ENCODE measurements at places on chromosomes 6 and 20.
A peak's percentile ranks its signal among the peaks of the same experiment; 100 is the strongest.

DNA sequence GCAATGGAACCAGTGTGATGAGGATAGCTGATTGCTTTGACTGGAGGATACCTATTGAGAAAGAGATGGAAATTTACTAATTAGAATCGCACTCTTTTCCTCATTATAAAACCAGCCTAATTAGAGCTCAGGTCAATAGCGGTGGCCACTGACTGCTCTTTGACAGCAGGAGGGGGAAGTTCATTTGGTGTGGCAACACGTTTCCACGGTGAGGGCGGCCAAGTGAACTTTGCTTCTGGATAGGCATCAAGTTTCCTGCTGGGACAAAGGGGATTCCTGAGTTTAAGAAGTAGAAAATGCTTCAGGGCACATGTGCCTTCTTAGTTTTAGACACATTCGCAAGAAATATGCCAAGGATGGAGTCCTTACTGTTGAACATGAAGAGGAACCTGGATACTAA lies 145.3 kb upstream of the NRN1 start:
- DNase-seq: no peak

GRCh38 chr20:41174373-41174772 lies 37.0 kb downstream of the PLCG1 start:
- no peak for DNase-seq

DNA sequence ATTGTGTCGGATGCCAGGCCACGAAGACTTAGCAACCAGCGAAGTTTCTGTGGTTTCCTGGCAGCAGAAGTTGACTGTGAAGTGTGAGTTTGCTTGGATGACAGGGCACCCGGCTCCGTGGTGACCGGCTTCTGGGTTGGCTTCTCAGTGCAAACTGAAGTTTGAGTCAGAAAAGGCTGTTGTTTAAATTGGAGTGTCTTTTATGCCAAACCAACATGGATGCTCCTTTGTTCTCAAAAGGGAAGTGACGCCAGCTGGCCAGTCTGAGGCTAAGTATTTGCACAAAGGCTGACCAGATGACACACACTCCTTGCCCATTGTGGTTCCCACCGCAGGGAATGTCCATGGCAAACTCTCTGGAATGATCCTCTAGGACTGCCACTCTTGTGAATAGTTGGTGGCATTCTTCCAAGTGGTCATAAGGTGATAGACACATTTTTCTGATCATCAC lies 164.8 kb upstream of the QKI start:
- DNase-seq: no peak

DNA sequence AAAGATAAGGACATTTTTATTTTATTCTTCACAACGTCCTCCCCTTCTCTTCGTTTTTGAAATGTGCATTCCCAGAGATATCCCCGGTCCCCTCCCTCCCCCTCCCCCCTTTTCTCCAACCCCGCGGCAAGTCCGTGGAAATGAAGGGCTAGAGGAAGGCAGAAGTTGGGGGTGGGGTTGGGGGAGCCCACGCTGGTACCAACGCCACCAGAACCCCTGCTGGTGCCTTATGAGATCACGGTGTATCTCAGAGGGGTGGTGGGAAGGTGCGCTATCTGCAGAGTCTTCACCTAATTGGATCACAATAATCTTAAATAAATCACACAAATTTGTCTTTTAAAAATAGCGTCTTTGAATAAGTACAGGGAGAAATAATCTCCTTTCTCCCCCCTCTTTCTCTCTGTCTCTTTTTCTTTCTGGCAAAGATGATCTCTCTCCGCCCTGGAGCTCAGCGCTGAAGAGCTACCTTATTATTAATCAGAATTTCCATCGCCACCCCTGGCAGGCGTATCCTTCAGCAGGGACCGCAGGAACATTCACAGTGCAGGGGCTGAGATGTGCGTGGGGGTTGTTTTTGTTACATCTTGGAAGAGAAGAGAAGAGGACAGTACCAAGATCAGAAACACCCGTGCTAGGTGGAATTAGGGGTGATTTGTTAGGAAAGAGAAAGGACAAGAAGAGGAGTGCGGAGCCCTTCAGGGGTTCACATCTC lies 915 bp downstream of the CLVS2 start:
- DNase-seq: no peak

DNA sequence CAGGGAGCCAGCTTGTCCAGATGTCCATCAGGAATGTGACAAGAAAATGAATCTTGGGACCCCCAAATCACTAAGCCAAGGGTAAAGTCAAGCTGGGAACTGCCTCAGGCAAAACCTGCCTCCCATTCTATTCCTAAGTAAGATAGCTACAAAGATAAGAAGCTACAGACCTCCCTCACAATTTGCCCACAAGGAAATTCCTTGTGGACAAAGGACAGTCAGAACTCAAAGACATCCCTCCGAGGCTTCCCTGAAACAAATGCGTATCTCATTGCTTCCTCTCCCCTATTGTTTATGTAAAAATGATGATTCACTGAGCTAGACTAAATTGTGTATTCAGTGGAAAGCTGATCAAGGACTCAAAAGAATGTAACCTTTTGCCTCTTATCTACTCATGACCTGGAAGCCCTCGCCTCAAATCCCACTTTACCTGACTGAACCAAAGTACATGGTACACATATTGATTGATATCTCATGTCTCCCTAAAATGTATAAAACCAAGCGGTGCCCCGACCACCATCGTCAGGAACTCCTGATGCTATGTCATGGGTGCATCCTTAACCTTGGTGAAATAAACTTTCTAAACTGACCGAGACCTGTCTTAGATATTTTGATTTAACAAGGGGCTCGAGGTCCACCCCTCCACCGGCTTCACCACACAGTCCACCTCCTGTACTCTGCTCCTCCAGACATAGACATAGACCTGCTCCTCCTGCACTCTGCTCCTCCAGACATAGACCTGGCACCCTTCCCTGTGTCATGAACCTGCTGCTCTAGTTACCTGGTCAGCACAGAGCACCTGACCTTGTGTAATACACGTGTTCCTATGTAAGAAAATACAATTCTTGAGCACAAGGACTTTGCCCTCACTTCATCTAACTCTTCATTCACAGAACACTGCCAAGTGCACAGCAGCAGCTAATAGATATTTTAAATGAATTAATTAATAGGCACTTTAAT lies 81.4 kb downstream of the WDR27 start:
- DNase-seq: peak; percentile 5

- DNase-seq: no peak
Measured at GRCh38 chr6:115592025-115592424, 468.7 kb downstream of the FRK start.

DNA sequence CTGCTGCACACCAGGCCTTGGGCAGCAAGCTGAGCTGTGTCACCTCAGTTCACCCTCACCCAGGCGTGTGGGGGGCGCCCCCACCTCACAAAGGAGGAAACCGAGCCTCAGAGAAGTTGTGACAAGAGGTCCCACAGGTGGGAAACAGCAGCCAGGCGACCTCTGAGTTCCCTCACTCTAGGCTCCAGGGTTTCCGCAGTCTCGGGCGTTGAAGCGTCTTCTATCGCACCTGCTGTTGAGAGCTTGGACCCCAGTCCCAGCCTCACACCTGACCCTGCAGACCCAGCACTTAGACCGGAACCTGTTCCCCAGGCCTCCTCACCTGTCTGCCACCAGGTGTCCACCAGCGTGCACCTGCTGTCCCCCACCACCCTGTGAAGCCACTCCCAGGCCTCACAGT lies 22.3 kb upstream of the APMAP start:
- no peak for DNase-seq

DNA sequence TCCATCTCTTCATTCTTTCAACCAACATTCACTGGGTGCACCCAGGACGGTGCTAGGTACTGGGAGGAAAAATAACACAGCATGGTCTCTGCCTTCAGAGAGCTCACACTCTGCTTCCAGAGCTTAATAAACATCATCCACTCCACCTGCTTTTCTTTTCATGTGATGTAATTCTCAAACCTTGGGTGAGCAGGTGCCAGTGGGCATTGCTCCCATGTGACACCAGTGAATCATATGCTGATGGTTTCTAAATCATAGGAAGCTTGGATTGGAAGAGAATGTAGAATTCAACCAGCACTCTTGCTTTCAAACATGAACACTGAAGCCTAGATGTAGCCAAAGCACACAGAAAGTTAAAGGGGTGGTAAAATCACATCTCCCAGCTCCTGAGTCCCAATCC lies 189.8 kb downstream of the FOXA2 start:
- no peak for DNase-seq

- DNase-seq: no peak
Measured at GRCh38 chr20:6604179-6604578, 163.3 kb upstream of the BMP2 start.

- DNase-seq: no peak
Measured at GRCh38 chr20:63230800-63231268, 4.9 kb upstream of the BIRC7 start.

GRCh38 chr20:21632735-21633053 lies 72.8 kb upstream of the PAX1 start:
- no peak for DNase-seq

DNA sequence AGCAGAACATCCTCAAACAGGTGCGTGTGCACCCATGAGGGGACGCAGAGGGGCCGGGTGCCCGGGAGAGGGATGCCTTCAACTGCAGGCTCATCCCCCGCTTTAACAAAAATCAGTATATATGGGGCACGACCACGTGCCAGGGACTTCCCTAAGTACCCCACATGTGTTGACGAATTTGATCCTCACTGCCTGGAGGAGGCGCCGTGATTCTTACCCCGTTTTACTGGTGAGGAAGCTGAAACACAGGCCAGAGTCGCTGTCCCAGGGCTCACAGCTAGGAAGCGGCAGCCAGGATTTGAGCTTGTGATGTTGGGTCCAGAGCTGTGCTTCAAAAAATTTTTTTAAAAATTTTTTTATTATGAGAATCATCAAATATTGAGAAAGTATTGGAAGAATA lies 44.8 kb downstream of the ITPR3 start:
- DNase-seq: no peak

DNA sequence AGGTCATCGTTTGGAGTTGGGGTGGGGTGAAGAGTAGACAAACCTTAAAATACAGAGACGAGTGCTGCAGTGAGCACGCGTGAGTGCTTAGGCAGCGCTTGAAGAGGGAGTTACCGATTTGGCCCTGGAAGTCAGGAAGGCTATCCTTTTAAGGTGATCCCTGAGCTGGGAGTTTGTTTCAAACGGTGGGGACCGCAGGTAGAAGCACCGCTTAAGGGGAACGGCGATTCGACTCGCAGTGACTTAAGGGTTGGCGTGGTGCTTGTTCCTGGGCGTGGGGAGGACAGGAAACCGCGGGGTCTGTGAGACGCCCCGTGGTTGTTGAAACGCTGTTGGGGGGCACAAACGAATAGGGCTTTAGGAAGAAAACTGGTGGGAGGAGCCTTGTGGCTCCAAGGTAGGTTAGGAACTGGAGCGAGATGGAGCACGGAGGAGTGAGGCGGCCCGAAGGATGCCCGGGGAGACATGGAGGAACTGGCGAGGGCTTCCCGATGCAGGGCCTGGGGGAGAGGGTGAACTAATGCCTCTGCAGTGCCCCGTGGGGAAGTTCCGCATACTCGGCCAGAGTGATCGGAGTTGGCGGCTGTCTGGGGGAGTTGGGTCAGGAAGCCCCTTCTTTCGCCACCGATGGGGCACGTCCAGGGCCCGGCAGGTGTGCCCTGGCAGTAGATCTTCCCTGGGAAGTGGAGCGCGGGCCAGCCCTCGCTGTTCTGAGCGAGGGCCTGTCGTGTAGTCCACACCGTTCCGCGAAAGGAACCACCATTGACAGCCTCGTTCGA lies 1.3 kb upstream of the CDYL start:
- no peak for DNase-seq

DNA sequence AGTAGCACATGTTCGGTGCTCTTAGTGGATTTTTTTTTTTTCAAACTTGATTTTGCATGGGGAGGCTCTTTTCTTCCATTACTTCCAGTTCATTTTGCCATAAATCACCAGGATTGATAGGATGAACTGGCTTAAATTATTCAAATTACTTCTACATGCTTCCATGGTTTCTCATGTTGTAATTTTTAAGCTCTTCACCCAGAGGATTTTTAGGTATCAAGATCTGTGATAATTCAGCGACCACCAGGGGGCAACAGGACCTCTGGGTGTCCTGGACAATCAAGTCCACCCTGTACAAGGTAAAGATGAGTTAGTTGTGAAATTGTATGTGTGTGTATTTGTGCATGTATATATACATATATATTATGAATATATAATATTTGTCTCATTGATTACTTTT lies 4.2 kb upstream of the EPHA7 start:
- DNase-seq: no peak

DNA sequence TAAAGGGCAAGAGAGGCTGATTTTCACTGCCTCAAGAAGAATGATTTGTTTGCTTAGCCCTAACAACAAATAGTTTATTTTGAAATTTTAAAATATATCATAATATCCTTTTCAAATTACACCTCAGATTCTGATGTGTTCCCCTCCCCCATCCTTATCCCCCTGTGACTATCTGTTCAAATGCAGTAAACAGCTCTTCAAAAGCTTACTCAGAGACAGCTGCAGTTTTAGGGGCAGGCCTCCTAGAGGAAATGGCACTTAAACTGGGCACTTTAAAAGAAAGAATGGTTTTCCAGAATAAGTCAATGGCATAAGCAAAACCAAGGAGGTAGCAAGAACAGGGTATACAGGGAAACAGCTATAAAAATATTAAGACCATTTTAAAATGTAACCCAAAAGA lies 118.6 kb upstream of the UST start:
- DNase-seq: no peak

- DNase-seq: no peak
Measured at GRCh38 chr6:7803214-7803613, 77.3 kb downstream of the BMP6 start.

DNA sequence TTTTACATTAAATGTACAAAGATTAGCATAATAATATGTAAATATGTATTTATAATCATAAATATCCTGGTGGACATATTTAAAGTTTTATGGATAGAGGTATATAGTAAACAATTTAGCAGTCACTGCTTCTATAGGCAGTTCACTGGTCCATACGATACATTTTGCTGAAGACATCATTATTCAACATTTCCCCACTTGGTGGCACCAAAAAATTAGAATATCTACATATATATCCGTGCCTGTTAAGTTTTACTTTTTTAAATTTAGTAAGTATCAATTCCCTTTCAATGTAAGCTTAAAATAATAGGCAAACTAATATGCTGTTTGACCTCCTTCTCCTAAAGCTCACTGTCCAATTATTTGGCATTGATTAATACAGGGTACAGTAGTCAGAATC lies 64.2 kb downstream of the LMBRD1 start:
- no peak for DNase-seq

GRCh38 chr20:17395729-17396128 lies 135.4 kb downstream of the BFSP1 start:
- DNase-seq: no peak

DNA sequence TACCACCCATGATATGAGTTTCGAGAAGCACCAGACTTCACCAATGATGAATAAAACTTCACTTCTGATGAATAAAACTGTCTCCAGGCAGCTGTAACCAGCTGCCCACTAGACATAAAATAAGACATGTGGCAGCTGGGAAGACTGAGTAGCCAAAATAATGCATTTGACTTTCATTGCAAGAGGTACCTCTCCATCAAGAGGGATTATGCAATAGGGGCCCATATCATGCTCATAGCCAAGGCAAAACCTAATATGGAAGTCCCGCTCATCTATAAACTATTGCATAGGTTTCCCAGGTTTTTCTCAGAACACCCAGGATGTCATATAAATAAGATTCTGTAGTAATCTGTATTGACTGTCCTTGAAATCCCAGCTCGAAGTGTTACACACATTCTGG lies 155.5 kb downstream of the SIM1 start:
- DNase-seq: no peak

- no peak for DNase-seq
Measured at GRCh38 chr20:2282181-2282580, 13.6 kb upstream of the TGM3 start.

Measured in HS-27A (cell line).